Cortex of kidney (tissue), 1 donor: ENCODE measurements at places on chromosomes 4 and X.

- no peak for DNase-seq
Measured at GRCh38 chrX:109362101-109362500, 119.8 kb downstream of the GUCY2F start.

GRCh38 chr4:123996718-123997510 is 600.3 kb downstream of the SPRY1 start:
- no peak for DNase-seq

- DNase-seq, result no peak
Measured at GRCh38 chrX:131650637-131651410, 107.0 kb downstream of the OR13H1 start.

DNA sequence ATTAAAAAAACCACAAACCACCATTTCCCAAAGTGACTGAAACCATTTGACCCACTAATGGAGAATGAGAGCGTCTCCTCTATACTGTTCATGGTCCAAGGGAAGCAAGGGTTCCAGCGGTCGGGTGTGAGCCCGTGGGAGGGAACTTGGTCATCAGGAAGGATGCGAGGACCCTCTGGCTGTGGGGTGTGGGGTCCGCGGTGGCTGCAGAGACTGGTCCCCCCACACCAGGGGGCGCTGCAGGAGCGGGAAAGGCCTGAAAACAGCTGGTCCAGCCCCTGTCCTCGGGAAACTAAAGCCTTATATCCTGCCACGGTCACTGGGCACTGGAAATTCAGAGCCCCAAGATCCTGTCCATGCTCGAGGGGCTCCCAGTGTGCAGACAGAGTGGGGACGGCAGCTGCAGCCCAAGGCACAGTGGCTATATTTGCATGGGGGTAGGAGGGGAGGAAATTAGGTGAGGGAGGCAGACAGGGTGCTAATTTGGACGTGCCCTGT is 4.3 kb downstream of the BLOC1S4 start:
- no peak for DNase-seq

DNA sequence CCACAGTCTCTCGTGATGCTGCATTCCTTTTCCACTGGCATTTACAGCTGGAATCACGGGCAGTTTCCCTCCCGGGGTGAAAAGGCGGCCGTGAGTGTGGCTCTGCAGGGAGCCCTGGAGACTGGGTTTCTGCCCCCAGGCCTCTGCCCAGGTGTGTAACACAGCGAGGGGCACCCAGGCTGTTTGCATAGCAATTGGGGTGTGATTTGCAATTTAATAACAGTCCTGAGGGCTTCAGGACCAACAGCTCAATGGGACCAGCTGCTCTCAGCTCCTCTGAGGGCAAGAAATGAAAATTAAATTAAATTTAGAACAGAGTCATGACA is 99.0 kb upstream of the SHOX start:
- no peak for DNase-seq
